ENCODE measurements at places on chromosomes 11 and 22. TPM values are rescaled to one million over a fixed set of nuclear protein-coding genes. Genes with fewer than 3 reads are reported as not detected.

- peak; percentile 21 for DNase-seq
Measured at GRCh38 chr11:92045301-92045700, 179.3 kb upstream of the FAT3 start.

Gene TNNT3
- total RNA-seq: 0.46 TPM

- DNase-seq: no peak
Measured at GRCh38 chr11:93526641-93527583, 16.3 kb downstream of the SMCO4 start.

Gene P2RX6
- 3.5 TPM for total RNA-seq

Gene USP2
- total RNA-seq: 0.17 TPM

Gene KCNQ1
- total RNA-seq: 1.9 TPM

DNA sequence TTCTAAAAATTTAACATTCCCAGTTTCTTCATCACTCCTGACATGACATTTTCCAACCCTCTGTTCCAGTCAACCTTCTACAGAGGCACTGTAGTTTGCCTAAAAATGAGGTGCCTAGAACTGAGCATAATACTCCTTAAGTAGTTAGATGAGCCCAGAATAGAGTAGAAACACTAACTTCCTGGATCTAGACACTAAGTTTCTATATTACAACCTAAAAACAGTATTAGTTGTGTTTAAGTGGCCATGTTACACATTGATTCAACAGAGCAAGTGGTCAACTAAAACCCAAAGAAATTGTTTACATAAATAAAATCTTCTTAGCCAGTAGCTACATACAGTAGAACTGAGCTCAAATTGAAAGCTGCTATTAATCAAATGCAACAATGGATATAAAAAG is 1.3 kb downstream of the HPS5 start:
- no peak for DNase-seq

- DNase-seq: no peak
Measured at GRCh38 chr22:43820651-43821305, 8.7 kb upstream of the EFCAB6 start.

Gene BATF2
- 0.59 TPM for total RNA-seq

DNA sequence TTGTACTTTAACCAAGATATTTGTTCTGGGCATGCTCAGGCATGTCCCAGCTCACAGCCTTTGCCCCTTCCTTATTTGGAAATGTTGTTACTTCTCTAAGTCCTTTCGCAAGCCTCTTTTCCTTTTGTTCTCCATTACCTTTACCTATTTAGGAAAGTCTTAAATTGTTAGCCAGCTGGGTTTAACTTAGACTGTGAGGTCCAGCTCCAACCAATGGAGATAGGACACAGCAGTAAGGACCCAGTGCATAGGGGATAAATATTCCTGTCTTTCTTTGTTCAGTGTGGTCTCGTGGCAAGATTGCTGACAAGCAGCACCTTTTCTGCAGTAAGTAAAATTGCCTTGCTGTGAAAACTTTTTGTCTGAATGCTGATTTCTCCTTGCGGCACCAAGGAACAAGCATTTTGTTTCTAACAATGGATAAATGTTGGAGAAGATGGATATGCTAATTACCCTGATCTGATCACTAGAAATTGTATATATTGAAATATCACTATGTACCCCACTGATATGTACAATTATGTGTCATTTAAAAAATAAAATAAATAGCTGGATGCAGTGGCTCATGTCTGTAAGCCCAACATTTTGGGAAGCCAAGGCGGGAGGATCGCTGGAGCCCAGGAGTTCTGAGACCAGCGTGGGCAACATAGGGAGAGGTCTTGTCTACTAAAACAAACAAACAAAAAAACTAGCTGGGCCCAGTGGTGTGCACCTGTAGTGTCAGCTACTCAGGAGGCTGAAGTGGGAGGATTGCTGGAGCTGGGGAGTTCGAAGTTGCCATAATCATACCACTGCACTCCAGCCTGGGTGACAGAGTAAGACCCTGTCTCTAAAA is 31.9 kb upstream of the FTH1 start:
- DNase-seq: no peak

Gene GRAMD1B
- total RNA-seq: 4.6 TPM
